ENCODE measurements at places on chromosomes 1 and 21. TPM values are rescaled to one million over a fixed set of nuclear protein-coding genes. Genes with fewer than 3 reads are reported as not detected.

Gene TNFSF4
- 4.2 TPM for polyA plus RNA-seq

Gene KRTAP13-2
- not detected for polyA plus RNA-seq

Gene AZIN2
- 2.8 TPM for polyA plus RNA-seq

Gene LRRC71
- polyA plus RNA-seq: not detected

Gene PPFIA4
- 3.2 TPM for polyA plus RNA-seq

Gene ELAVL4
- 0.18 TPM for polyA plus RNA-seq

Gene CDCA8
- 15.4 TPM for polyA plus RNA-seq

Gene DMRTA2
- not detected for polyA plus RNA-seq

Gene OR2L5
- not detected for polyA plus RNA-seq

DNA sequence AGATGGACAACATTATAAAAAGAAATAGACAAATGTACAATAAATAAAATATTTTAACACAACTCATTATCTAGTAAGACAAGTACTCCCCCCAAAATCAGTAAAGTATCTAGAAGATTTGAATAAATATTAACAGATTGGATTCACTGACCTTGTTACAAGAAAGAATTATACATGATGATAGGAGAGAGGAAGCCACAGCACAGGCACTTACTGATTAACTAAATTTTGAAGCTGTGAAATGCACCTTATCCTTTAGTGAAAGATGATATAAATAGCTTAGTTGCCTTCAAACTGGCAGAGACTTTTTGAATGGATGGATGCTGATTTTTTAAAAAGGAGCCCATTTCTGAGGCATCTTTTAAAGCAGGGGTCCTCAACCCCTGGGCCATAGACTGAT, 8.5 kb downstream of the CR1 start:
- no peak overlapping the region for H3K27ac ChIP-seq
- DNase-seq: no peak
- H3K27me3 ChIP-seq: peaks cover 25% of the 10 kb centered on the region

DNA sequence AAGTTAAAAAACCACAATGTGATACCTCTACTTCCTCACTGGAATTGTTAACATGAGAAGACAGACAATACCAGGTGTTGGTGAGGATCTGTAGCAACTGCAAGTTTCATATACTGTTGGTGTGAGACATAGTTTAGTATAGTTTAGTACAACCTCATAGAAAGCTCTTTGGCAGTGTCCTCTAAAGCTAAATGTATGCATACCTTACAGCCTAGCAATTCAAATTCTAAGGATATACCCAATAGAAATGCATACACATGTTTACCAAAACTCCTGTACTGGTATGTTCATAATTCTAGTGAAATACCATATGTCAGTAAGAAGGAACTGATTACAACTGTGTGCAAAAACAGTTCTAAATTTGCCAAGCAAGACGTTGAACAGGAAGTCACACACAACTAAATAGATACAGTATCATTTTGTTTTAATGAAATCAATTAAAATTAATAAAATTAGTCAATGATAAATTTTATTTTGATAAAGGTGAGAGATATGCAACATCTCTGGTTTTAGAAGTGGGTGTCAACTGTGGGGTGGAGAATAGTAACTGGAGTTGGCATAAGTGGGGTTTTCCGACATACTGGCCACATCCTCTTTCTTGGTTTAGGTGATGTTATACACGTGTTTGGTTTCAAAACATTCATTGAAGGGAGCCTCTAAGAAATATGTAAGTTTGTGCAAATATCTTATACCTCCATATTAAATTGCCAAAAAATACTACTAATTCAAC, 450.7 kb downstream of the PTPRC start:
- H3K27ac ChIP-seq: no peak overlapping the region
- no peaks in the 10 kb centered on the region for H3K36me3 ChIP-seq
- DNase-seq: no peak
- H3K4me3 ChIP-seq: no peak overlapping the region

GRCh38 chr21:42581993-42582786, 68.5 kb downstream of the SLC37A1 start:
- no peaks in the 10 kb centered on the region for H3K27me3 ChIP-seq
- H3K4me1 ChIP-seq: no peaks in the 10 kb centered on the region
- H3K27ac ChIP-seq: no peak overlapping the region
- H3K36me3 ChIP-seq: no peaks in the 10 kb centered on the region
- DNase-seq: no peak

- no peaks in the 10 kb centered on the region for H3K36me3 ChIP-seq
- no peak for DNase-seq
- no peaks in the 10 kb centered on the region for H3K27me3 ChIP-seq
- H3K4me1 ChIP-seq: no peaks in the 10 kb centered on the region
- H3K27ac ChIP-seq: no peak overlapping the region
- no peak overlapping the region for H3K4me3 ChIP-seq
Observed at GRCh38 chr1:96978901-96979300, 257.3 kb downstream of the PTBP2 start.

DNA sequence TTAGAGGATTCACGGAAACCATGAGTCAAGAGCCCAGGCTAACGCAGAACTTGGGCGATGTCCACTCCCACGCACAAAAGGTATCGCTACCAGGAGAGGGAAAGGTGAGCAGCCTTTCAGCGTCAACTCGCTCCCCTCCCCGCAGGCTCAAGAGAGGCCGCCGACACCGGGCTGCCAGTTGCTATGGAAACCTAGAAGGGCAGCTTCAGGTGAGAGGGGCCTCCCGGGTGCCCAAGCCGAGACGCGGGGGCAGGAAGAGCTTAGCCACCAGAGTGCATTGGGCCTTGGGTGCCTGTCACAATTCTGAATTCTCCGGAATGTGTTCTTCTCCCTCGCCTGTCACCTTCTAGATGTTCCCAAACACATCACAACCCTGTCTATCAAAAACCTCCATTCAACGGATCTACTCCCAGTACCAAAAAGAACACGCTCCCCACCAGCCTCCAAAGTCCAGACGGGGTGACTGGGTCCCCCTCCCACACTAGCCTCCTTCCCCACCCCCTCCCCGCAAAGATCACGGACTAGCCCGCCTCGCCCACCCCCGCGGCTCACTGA, 694 bp downstream of the MEAF6 start:
- H3K27ac ChIP-seq: peak overlapping the region; percentile 74
- H3K36me3 ChIP-seq: peaks cover 17% of the 10 kb centered on the region
- H3K4me1 ChIP-seq: 0 out of 2 replicates have a peak, but pooled peaks cover 4% of the 10 kb centered on the region
- H3K4me3 ChIP-seq: peak overlapping the region; percentile 83
- DNase-seq: peak; percentile 70

GRCh38 chr1:167431261-167431908, 86.9 kb downstream of the CD247 start:
- no peak overlapping the region for H3K4me3 ChIP-seq
- no peak for DNase-seq
- no peaks in the 10 kb centered on the region for H3K27me3 ChIP-seq
- peaks cover 8% of the 10 kb centered on the region for H3K4me1 ChIP-seq
- H3K36me3 ChIP-seq: no peaks in the 10 kb centered on the region
- no peak overlapping the region for H3K27ac ChIP-seq

GRCh38 chr1:58308206-58308605, 238.3 kb downstream of the OMA1 start:
- H3K27me3 ChIP-seq: 0 out of 2 replicates have a peak, but pooled peaks cover 5% of the 10 kb centered on the region

DNA sequence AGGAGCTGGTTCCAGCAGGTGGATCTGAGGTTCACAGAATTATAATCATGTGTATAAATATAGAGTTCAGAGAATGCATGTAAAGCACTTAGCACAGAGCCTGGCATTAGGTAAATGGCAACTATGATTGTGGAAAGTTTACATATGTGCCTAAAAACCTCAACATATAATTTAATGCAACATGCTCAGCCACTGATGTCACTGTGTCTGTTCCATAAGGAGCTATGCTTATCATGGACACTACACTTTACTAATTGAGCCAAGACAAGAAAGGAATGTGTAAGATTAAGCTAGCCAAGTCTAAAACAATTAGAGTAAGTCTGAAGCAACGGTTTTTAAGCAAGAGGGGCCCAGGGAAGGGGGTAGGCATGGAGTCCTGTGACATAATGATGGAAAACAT, 61.5 kb downstream of the GNG12 start:
- peak overlapping the region; percentile 44 for H3K27ac ChIP-seq
- H3K27me3 ChIP-seq: no peaks in the 10 kb centered on the region

GRCh38 chr1:151344291-151344690, 2.8 kb downstream of the RFX5 start:
- no peaks in the 10 kb centered on the region for H3K27me3 ChIP-seq
- H3K4me3 ChIP-seq: no peak overlapping the region
- H3K27ac ChIP-seq: no peak overlapping the region
- H3K4me1 ChIP-seq: 0 out of 2 replicates have a peak, but pooled peaks cover 10% of the 10 kb centered on the region

DNA sequence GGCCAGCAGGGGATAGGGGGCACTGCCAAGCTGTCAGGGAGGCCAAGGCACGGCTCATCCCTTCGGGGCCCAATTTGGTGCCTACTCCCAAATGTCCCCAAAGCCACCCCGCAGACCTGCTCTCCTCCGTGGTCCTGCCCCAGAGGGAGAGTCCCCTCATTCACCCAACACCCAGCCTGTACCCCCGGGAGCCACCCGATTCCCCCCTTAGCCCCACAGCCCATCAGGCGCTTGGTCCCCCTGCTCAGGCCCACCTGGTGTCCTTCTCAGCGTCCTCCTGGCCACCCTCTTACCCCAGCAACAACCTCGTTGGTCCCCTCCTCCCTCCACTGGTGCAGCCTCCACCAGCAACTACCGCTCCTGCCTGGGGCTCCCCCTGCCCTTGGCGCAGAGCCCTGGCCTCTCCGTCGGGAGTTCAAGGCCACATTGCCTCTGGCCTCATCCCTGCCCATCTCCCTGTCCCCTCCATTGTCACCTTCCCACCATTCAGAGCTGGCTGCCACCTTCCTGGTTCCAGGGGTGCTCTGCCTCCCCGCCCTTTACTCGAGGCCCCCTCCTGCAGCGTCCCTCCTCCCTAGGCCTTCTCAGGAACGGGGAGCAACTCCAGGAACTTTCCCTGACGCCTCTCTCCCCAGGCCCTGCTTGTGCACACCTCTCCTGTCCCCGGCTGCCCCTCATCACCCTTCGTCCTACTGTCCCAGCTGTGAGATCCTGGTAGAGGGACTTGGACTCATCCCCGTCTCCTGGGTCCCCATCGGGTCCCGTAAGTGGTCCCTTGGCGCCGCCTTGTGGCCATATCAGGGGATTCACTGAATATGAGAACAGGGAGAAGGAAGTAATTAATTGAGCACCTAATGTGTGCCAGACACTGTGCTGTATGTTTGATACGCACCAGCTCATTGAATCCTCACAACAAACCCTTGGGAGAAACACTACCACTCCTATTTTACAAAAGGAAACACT, 73.9 kb downstream of the RAP1GAP start:
- DNase-seq: peak; percentile 70
- no peak overlapping the region for H3K27ac ChIP-seq
- peaks cover 15% of the 10 kb centered on the region for H3K27me3 ChIP-seq
- no peaks in the 10 kb centered on the region for H3K4me1 ChIP-seq
- no peaks in the 10 kb centered on the region for H3K36me3 ChIP-seq
- no peak overlapping the region for H3K4me3 ChIP-seq

- H3K27me3 ChIP-seq: no peaks in the 10 kb centered on the region
- 0 out of 2 replicates have a peak overlapping the region, but pooled peaks have one; percentile 3 for H3K4me3 ChIP-seq
- H3K27ac ChIP-seq: no peak overlapping the region
- peaks cover 43% of the 10 kb centered on the region for H3K4me1 ChIP-seq
- no peak for DNase-seq
Observed at GRCh38 chr1:28265577-28265976, 6.3 kb downstream of the SESN2 start.

DNA sequence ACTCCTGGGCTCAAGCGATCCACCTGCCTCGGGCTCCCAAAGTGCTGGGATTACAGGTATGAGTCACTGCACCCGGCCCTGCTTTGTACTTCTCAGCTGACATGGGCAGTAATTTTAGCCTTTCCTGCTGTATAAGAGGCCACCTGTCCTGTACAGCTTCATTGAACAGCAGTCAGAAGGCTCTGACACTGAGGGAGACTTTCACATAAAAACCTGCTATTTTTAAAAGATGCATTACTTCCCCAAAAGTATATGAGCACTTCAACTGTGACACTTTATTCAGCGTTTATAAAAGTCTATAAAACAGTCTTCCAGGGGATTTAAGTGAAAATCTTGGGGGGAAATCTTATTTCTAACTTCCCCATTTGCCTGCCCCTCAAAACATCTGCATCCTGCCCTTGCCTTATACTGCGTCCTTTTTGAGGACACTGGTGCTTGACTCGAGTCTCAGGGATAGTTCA, 17.6 kb downstream of the RNU5D-1 start:
- 0 out of 2 replicates have a peak, but pooled peaks cover 4% of the 10 kb centered on the region for H3K4me1 ChIP-seq
- no peaks in the 10 kb centered on the region for H3K27me3 ChIP-seq
- H3K27ac ChIP-seq: no peak overlapping the region
- no peaks in the 10 kb centered on the region for H3K36me3 ChIP-seq

GRCh38 chr1:41315146-41315822, 46.0 kb upstream of the FOXO6 start:
- H3K4me3 ChIP-seq: no peak overlapping the region
- DNase-seq: peak; percentile 36
- no peaks in the 10 kb centered on the region for H3K27me3 ChIP-seq
- peaks cover 12% of the 10 kb centered on the region for H3K4me1 ChIP-seq
- no peak overlapping the region for H3K27ac ChIP-seq

DNA sequence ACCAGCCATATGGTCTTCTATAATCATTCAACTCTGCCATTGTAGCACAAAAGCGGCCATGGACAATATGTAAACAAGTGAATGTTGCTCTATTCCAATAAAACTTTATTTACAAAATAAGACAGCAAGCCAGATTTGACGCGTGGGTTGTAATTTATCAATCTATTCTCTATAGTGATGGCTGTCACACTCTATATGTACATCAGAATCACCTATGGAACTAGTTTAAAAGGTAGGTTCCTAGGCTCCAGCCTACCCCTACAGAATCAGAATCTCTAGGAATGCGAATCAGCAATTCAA, 7.7 kb downstream of the BCL2L15 start:
- H3K27me3 ChIP-seq: no peaks in the 10 kb centered on the region
- no peaks in the 10 kb centered on the region for H3K4me1 ChIP-seq
- no peaks in the 10 kb centered on the region for H3K36me3 ChIP-seq
- no peak overlapping the region for H3K27ac ChIP-seq
- no peak overlapping the region for H3K4me3 ChIP-seq
- no peak for DNase-seq

DNA sequence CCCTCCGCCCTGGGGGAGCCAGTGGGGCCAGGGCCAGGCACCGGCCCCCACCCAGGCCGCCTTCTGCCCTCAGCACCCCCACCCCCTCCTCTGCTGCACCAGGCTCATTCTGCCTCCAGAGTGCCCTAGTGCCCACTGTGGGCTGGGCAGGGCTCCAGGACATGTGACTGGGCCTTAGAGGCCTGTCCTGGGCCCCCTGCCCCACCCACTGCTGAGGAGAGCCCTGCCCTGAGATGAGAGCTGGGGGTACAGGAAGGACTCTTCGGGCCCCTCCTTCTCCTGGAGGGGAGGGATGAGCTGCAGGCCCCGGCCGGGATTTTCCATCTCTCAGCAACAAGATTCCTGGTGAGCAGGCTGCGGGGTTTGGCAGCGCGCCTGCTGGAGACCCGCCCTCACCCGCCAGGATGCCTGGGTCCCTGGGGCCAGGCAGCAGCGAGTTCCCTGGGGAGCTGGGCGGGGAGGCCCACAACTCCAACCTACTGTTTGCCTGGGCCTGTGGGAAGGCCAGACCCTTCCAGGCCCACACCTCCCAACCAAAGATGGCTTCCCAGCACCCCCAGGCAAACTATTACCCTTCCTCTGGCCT, 14.0 kb downstream of the AHDC1 start:
- H3K4me3 ChIP-seq: no peak overlapping the region
- H3K27ac ChIP-seq: peak overlapping the region; percentile 19
- H3K27me3 ChIP-seq: no peaks in the 10 kb centered on the region
- no peak for DNase-seq
